Mesenteric fat pad (tissue), 1 donor: ENCODE measurements at places on chromosomes 2 and 18. TPM values are rescaled to one million over a fixed set of nuclear protein-coding genes. Genes with fewer than 3 reads are reported as not detected.

DNA sequence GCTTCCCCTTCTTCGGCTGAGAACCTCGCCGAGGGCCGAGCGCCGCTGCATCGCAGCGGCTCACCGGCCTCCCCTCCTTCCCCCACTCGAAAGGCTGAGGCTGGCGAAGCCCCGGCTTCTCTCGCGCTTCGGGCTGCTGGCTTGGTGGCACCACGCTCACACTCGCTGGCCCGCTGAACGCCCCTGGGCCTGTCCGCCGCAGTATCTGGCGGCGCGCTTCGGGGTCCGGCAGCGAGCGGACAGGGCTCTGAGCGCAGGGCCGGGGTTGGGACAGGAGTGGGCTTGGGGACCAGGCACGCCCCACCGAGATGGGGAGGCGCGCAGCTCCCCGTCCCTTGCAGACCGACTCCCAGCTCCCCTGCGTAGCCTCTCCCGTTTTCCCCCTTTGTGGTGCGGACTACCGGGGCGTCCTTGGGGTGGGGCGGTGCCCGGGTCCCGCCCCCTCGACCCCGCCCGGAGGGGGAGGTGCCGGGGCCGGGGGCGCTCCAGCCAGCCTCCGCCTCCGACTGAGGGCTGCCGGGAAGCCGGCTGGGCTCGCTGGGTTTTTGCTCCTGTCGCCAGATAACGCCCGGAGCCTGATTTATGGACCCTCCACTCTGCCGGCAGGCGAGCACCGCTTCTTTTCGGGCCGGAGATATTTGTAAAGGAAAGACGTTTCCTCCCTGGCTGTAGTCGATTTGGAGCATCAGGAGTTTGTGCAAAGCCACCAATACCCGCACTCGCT, 3.8 kb downstream of the GBX2 start:
- DNase-seq: peak; percentile 53

- no peak for DNase-seq
Measured at GRCh38 chr2:134583997-134584520, 134.7 kb downstream of the TMEM163 start.

DNA sequence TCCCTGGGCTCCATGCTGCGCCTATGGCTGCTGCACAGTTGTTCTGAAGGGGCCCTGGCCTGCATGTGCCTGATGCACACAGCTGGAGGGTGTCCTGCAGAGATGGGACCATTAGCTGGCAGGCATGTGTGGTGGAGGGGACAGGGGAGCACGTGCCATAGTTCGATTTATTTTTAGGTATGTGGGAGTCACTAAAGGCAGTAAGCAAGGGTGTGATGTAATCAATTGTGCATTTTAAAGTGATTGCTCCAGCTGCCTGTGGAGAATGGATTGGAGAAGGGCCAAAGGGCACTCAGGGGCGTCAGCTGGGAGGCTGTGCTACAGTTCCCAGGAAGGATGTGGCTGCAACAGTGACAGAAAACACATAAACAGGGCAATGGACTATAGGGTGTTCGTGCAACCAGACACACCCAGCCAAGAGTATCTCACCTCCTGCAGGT, 205.1 kb downstream of the ARL4C start:
- no peak for DNase-seq

The CPLX4 gene
- total RNA-seq: not detected

The FSHR gene
- total RNA-seq: not detected
